ENCODE measurements at places on chromosomes 3 and 15.

DNA sequence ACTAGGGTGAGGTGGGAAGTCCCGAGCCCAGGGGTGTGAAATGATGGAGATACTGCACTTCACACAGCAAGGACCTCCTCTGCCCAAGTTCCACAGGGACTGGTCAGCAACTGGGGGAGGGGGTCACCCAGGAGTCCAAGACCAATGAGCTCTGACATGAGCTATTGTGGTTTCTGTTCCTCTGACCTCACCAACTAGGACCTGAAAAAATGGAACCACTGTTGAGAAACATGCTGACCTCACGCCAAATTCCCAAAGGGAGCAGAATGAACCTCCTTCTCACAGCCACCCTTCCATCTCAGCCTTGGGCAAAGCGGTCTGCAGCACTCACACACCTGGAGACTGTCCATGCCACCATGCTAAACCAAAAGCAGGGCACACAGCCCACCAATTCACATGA lies 69.3 kb downstream of the LRIG1 start:
- DNase-seq = no peak

DNA sequence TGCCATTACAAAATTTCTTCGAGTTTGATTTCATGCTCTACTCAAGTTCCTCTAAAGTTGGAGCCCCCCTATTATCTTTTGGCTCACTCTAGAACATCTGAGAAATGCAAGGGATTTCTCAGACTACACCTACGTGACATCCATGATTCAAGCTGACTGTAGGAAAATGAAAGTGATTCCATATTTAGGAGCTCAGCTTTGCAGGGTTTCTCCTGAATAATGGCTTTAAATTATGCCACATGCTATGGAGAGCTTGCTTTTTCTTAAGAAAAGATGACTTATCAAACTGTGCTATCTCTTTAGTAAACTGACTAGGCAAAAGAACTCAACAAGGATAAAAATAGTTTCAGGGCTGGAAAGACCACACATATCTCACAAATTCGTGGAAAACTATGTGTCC lies 292.1 kb downstream of the LSAMP start:
- no peak for DNase-seq

- no peak for DNase-seq
Measured at GRCh38 chr15:88719654-88720053, 80.8 kb downstream of the ISG20 start.

- DNase-seq = no peak
Measured at GRCh38 chr3:45381168-45381852, 7.1 kb upstream of the LARS2 start.

GRCh38 chr3:151330899-151331298 lies 1.6 kb upstream of the P2RY13 start:
- DNase-seq = no peak

DNA sequence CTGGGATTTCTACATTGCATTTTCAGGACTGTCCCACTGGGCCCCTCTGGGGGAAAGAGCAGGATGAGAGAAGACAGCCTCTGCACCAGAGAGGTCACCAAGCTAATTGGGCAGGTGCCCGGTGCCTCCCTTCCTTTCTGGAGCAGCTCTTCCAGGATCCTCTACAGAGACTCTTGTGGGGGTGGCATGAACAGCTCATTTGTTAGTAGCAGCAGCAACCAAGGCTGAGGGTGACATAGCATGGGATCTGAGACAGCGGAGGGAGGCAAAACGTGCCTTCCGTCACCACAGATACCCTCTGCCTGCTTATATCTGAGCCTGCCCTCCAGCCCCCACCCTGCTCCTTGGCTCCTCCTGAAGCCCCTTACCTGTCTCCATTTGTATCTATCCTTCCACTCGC lies 83.1 kb upstream of the OXTR start:
- no peak for DNase-seq

DNA sequence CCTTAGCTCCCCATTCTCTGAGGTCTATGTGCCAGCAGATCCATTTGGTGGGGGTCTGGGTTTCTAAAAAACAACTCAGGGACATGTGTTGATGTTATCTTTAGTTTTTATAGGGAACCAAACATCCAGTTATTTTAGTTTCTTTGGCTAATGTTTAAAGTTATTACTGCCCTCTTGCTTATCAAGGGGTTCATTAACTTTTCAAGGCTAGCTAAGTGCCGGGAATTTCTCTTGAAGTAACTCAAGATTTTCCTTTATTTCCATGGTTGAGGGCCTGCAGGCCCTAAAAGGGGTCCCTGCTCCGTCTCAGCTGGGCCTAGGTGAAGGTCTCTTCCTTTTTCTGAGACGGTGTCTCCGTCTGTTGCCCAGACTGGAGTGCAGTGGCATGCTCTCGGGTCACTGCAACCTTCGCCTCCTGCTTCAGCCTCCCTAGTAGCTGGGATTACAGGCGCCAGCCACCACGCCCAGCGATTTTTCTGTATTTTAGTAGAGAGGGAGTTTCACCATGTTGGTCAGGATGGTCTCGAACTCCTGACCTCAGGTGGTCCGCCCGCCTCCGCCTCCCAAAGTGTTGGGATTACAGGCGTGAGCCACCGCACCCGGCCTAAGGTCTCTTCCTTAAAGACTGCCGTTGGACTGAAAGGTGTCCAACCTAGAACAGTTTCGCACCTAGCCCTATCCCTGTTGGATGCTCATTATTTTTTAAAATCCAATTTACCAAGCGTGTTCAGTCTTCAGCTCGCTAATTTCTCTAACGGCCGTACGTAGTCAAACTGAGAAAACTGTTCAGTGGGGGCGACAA lies 1.3 kb upstream of the OXSR1 start:
- no peak for DNase-seq

Data from T-helper 9 cell (primary cell).